Placental pericyte (primary cell): ENCODE measurements at places on chromosomes 16 and 17. TPM values are rescaled to one million over a fixed set of nuclear protein-coding genes. Genes with fewer than 3 reads are reported as not detected.

The KRTAP1-1 gene
- not detected in 2 replicates for total RNA-seq

The C16orf54 gene
- not detected in 2 replicates for total RNA-seq

The DCUN1D3 gene
- 27.8 and 41.9 TPM in 2 replicates for total RNA-seq

The EFCAB5 gene
- total RNA-seq, result 0.22 and 0.57 TPM in 2 replicates

The SLC9A5 gene
- 1.1 and 1.6 TPM in 2 replicates for total RNA-seq

The TLCD3B gene
- total RNA-seq, result 0.43 TPM in 1 of 2 replicates, not detected in the other

The HSD17B2 gene
- 19.6 and 120 TPM in 2 replicates for total RNA-seq
